GM13976 (cell line): ENCODE measurements at places on chromosomes 13 and 19.

DNA sequence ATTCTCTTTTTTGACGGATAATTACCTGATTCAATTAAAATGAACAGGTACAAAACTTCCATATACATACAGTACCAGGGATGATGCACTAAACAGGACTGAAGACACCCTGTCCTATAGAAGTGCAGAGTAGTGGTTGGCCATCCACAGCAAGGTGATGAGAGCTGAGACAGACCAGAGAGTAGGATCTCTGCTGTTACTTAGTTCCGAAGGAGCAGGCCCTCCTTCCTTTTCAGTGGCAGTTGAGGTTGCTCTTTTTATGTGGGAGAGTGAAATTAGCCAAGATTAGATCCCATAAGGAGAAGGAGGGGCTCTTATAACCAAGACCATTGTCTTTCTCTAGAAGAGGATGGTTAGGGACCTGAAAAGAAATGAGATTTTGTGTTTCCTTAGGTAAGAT lies 4.0 kb downstream of the PDS5B start:
- DNase-seq, result no peak

- DNase-seq, result no peak
Measured at GRCh38 chr13:53417601-53418000, 389.0 kb downstream of the OLFM4 start.

DNA sequence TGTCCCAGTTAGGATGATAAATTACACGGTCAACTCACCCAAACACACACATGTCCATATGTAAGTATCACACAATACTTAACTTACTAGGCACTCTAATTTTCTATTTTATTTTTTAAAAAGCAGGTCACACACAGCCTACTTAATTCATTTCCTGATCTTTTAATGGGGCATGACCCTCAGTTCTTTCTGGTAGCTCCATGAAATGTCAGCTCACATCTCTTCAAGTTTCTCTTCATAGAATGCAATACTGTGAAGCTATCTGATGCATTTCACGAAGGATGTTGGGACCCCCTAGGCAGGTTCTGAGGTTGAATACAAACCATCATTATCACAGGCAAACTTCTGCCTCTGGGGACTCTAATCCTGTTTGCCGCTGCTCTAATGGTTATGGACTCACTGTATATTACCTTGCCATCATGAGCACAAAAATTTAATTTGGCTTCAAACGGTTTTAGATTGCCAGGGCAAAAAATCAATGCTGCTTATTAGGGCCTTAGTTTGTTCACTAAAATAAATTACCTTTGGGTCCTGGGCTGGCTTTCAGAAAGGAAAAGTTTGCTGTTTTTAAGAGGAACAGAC lies 16.1 kb upstream of the DHRS12 start:
- no peak for DNase-seq

GRCh38 chr13:102609696-102610095 lies 12.9 kb downstream of the TPP2 start:
- DNase-seq, result no peak

- no peak for DNase-seq
Measured at GRCh38 chr13:111602874-111603273, 282.4 kb downstream of the TEX29 start.
